ENCODE measurements at places on chromosomes 6 and 20.
A peak's percentile ranks its signal among the peaks of the same experiment; 100 is the strongest.

DNA sequence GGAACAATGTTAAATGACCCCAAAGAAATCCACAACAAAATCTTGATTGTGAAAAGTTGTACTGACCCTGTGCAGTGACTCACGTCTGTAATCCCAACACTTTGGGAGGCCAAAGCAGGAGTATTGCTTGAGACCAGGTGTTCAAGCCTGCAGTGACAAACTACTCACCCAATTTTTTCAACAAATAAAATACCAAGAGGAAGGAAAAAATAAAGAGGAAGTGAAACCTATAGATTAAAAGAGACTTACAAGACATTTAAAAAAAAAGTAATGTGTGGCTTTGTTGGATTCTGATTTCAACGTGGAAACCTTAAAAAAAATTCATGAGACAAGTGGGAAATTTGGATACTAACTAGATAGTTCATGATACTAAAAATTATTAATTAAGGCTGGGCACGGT lies 31.9 kb downstream of the GINS1 start:
- DNase-seq: no peak

GRCh38 chr20:19928328-19929011 lies 88.7 kb upstream of the NAA20 start:
- DNase-seq: no peak

DNA sequence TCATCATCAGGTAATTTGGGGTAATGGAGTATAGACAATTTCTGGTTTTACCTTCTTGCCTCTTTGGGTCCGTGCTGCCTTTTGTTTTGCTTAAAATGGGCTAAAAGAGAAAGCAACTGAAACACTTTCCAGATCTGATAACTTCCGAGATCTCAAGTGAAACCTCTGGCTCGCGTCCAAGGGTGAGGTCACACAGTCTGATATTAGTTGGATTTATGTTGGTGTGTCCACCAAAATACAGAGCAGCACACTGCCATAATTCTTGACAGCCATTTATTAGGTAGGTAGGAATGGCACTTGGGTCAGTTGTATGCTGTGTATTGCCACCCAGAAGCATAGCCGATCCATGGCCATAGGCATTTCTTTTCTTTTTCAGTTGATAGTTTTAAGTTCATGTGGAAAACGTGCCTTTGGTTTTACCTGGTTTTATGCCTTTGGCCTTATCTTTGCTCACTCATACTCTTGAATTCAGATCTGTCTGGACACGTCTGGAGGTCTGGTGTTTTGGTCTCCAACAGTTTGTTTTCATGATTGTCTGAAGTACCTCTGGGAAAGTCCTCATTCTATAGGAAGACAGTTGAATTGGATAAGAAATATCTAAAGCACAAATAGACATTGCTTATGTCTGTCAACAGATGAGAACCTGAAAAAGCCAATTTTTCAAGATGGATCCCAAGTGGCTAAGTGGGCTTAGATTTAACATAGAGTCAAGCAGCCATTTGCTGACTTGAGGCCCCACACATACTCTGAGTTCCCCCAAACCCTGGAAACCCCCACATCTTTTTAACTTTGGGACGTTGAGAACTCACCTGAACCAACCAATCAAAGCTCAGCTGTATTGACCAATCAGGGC lies 320.8 kb downstream of the SOX4 start:
- peak; percentile 77 for DNase-seq

GRCh38 chr20:20593447-20594170 lies 118.8 kb downstream of the RALGAPA2 start:
- DNase-seq: peak; percentile 56

All from iris pigment epithelial cell (primary cell).